ENCODE measurements at places on chromosomes 11 and 22.

- no peak for DNase-seq
Observed at GRCh38 chr22:24120044-24120443, 61.2 kb upstream of the SUSD2 start.

GRCh38 chr11:31264834-31265233 lies 104.7 kb downstream of the DCDC1 start:
- DNase-seq: no peak

DNA sequence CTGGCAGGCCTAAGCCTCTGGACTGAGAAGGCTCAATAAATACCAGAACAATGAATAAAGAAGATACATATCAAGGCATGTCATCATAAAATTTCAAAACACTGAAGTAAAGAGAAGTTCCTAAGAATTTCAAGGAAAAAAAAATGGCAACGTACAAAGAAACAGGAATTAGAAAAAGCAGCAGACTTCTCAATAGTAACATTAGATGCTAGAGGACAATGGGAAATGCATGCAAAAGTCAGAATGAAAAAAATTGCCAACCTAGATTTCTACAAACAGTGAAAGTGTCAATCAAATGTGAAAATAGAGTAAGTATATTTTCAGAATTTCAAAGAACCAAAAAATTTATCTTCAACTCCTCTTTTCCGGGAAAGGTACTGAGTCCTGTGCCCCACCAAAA lies 125.0 kb downstream of the KCNC1 start:
- DNase-seq: no peak

DNA sequence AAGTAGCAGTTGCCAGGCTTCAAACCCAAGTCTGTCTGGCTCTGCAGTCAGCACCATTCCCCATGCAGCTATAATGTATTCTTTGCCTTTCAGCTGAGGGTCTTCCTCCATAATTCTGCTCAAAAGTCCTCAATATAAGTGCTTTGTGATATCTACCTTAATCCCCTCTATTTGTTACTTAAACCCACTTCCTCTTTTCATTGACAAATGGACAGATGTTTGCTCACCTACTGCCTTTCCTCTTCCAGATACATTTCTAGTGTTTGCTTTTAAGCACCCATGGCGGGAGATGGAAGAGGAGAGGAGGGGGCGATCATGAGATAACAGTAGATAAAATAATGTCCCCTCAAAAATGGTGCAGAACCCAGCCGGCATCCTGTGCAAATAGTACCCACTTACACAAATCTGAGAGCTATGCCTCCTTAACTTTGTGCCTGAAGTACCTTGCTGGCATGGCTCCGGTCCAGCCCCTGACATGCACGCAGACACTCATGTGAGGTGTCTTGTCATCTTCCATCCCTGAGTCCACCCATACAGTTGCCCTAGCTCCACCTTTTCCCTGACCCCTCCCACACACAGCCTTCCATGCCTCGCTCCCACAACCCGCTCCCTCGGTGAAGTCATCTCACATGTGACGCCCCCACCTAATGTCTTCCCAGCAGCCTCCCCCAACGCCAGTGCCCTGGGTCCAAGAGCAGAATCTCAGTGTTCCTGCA lies 109.6 kb downstream of the TRIM29 start:
- no peak for DNase-seq

- DNase-seq: no peak
Observed at GRCh38 chr22:44894782-44895181, 115.0 kb downstream of the PHF21B start.

- peak; percentile 84 for DNase-seq
Observed at GRCh38 chr11:119684361-119685110, 44.5 kb downstream of the NECTIN1 start.

GRCh38 chr22:41217553-41218157 lies 12.5 kb downstream of the L3MBTL2 start:
- DNase-seq: peak; percentile 92
